ENCODE measurements at places on chromosomes 2 and 18. TPM values are rescaled to one million over a fixed set of nuclear protein-coding genes. Genes with fewer than 3 reads are reported as not detected.

Gene REG3G
- not detected for polyA plus RNA-seq

Gene EML4
- 31.7 TPM for polyA plus RNA-seq

Gene ABHD1
- 0.49 TPM for polyA plus RNA-seq

Gene TRAPPC8
- polyA plus RNA-seq = 26.3 TPM

Gene INSIG2
- polyA plus RNA-seq = 19.3 TPM

Gene ST8SIA3
- polyA plus RNA-seq = not detected

Gene NPPC
- 1.8 TPM for polyA plus RNA-seq

Gene GRHL1
- 0.83 TPM for polyA plus RNA-seq

Gene EGR4
- not detected for polyA plus RNA-seq

DNA sequence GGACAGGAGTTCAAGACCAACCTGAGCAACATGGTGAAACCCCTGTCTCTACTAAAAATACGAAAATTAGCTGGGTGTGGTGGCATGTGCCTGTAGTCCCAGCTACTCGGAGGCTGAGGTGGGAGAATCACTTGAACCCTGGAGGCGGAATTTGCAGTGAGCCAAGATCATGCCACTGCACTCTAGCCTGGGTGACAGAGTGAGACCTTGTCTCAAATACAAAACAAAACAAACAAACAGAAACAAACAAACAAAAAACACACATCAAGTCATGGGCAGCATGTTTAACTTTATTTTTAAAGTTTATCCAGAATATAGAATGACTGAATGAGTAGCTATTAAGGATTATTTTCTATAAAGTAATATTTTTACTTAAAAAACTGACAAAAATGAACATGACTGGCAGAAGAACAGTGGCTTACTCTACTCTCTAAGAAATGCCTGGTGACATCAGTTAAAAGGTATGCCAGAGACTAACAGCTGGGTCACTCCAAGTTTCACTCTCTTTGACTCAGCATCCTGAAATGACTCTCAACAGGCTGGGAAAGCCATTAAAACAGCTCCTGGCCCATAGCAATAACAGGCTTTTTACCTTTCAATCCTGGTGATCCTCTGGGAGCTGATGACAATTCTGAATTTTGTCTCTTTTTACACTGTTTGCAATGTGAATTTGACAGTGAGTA is 281.6 kb upstream of the STON1 start:
- DNase-seq = peak; percentile 48

- no peak for DNase-seq
Measured at GRCh38 chr2:24022324-24022974, 12.6 kb downstream of the MFSD2B start.

DNA sequence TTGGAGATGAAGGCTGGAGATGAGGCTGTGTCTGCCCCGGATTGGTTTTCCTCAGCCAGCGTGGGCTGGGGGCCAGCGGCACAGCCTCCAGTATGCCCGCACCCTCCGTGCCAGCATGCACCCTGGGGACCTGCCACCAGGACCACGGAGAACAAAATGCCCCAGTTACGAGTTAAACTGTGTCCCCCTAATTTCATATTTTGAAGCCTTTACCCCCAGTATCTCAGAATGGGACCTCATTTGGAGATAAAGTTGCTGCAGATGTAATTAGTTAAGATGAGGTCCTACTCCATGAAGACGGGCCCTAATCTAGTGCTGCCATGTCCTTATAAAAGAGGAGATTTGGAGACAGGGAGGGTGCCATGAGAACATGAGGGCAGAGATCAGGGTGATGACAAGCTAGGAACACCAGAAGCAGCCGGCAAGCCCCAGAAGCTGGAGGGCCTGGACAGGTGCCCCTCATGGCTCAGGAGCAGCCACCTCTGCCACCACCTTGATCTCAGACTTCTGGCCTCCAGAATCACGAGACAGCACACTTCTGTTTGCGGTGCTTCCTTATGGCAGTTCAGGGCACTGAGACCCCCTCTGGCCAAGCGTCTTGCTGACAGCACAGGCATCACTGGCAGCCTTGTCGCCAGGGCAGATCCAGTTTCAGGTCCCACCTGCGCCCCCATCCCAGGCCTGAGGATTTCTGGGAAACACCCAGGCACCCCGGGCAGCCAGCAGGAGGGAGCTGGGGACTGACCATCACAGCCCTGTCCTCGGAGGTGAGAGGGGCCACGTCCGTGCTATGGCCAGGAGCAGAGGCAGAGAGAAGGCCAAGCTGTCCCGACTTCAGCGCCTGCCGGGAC is 29.4 kb downstream of the KIF1A start:
- DNase-seq = no peak

- no peak for DNase-seq
Measured at GRCh38 chr2:2495606-2496005, 164.5 kb upstream of the MYT1L start.

GRCh38 chr2:39618736-39619135 is 47.0 kb upstream of the TMEM178A start:
- no peak for DNase-seq

DNA sequence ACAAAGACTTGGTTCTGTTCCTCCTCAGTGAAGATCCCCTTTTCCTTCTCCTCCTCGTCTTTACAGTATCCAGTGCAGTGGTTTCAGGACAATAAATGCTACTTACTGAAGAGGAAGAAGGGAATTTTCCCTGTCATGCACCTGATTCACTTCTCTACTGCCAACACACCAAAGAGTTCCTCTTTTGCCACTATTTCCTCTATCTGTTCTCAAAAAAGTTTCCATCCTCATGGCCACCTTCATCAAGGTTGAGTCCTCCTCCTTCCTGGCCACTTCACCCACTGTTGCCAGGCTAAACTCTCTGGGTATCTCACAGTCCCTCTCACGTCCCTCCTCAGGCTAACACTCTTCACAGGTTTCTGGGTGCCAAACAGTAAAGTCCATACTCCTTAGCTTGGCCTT is 41.7 kb downstream of the PLEKHM3 start:
- no peak for DNase-seq

DNA sequence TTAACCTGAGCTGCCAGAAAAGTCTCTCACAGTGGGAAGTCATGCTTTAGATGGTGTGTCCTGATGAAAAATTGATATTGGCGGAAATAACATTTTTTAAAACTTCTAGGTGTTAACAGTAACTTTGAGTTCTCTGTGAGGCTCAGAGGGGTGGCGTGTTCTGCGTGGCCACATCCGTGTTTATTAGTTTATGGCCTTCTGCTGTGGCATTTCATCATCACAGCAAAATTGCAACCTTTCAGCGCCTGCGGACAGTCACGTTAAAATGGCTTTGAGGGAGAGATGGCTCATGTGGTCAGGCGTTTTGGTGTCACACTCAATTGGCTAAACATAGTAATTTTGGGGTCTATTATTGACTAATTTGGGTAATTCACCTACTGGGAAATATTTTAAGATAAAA is 42.4 kb downstream of the KLHL29 start:
- no peak for DNase-seq

- DNase-seq = no peak
Measured at GRCh38 chr2:40546439-40547191, 94.7 kb upstream of the SLC8A1 start.

DNA sequence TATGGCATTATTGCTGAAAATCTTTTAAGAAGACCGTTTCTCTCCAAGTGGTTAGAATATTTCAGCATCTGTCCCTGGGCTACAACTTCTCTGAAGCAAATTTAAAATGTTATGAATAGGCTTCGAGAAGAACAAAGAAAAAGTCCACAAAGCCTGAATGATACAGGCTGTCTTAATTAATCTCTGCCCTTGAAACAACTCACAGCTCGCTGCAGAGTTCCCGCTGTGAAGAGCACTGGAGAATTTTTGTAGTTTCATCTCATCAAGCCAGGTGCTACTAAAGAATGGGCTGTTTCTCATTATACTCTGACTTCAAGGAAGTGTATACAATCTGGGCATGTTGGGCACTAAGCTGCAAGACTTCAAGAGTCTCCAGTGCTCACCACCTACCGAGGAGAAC is 67.6 kb downstream of the LAMA1 start:
- DNase-seq = no peak

- no peak for DNase-seq
Measured at GRCh38 chr18:45625596-45625995, 10.3 kb downstream of the SLC14A2 start.

DNA sequence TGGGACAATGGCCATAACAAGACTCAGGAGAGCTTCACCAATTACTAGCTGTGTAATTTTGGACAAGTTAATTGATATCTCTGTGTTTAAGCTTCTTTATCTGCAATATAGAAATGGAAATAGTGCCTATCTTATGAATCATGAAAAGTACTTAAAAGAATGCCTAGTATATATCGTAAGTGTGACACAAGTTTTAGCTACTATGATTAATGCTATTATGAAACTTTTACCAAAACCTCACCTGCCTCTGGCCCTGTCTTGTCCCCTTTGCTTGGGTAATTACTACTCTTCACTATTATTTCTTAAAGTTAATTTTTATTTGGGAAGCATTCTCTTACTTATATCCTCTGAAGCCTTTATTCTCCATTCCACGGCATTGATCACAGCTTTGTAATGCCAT is 75.0 kb upstream of the NETO1 start:
- DNase-seq = no peak

DNA sequence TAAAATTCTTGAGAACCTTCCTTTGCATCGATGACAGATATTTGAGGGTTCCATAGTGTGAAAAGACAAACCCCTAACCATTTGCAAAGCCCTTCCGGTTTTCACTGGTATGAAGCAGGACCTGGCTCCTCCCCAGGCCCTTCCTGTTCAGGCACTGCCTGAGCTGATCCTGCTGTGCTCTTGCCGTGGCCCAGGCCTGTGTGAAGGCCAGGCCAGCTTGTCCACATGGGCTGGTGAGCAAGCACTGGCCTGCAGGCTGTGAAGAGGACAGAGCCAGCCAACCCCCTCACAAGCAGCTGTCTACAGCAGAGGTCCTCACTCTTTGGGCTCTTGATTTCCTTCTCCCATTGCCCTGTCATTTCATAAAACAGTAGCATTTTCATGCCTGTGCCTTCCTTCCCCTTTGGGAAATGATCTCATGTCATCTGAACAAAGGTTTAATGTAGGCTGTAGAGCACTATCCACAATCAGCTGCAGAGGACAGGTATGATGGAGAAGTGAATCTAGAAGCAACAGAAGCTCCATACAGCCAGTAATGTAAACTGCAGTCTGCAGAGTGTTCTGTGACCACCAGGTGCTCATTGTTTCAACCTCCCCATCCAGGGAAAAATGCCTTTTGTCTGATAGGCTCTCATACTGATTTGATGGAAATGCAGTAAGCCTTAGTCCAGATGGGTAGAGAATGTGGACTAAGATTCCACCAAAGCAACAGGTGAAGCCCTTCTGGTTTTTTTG is 19.8 kb downstream of the MPHOSPH10 start:
- DNase-seq = no peak

DNA sequence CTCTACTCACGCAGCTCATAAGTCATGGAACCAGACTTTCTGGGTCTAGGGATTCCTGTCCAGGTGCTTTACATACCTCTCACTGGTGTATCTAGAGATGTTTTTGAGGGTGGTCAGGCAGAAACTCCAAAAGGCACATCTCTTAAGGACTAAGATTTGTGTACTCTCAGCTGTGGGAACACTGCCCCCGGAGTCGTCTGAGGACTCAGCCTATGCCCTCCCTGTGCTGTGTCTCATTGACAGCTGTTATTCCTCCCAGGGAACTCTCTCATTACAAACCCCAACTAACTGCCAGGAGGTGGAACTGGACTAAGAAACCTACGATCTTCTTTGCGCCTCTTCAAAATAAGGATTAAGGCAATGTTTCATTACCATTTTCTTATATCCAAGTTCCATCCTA is 293.9 kb upstream of the DLGAP1 start:
- DNase-seq = no peak

DNA sequence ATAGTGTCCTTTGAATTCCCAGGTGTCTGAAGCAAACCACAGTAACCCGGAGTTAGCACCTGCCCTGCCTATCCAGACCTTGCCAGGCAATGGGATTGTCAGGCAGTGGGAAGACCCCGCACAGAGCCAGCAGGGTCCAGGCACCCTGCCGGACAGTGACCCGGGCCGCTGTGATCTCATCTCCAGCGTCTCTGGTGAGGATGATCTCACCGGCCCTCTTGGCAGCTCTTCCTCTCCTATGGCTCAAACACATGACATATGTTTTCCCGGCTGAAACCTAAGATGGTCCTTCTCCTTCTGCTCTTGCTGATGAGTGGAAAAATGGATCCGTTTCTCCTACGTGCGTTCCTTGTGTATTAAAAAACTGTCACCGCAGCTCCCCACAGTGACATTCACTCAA is 75.1 kb downstream of the ACOXL start:
- peak; percentile 89 for DNase-seq

DNA sequence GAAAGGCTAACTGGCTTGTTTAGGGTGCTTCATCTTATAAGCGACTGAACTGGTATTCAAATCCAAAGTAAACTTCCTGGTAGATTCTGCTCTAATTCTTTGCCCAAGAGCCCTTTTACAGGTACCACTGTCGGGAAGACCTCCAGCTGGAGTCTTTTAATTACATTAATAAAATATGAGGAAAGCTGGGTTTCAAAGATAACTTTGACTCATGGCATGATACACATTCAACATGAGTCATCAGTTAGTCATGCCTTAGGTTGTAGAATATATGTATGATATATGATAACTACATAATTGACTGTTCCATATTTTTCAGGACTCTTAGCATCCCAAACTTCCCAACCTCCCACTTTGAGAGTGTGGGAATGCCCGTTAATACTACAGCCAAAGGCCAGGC is 32.3 kb downstream of the ZCCHC2 start:
- DNase-seq = no peak

- no peak for DNase-seq
Measured at GRCh38 chr2:186033541-186033940, 294.9 kb downstream of the FSIP2 start.

DNA sequence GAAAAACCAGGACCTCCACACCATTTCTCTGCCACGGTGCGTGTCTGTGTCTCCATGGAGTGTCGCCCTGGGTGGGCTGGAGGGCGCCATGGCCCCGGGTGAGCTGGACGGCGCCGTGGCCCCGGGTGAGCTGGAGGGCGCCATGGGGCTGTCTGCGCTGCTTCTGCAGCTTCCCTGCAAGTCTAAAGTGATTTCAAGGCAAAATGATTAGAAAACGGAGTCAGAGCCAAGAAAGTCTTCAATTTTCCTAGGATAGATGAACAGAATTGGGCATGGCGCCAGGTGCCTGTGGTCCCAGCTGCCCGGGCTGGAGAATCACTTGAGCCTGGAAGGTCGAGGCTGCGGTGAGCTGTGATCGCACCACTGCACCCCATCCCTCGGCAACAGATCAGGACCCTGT is 27.7 kb upstream of the NFATC1 start:
- no peak for DNase-seq

GRCh38 chr2:178117725-178118124 is 5.5 kb downstream of the RBM45 start:
- no peak for DNase-seq

- DNase-seq = no peak
Measured at GRCh38 chr2:165636959-165637358, 157.1 kb downstream of the GALNT3 start.

- no peak for DNase-seq
Measured at GRCh38 chr2:207655000-207655399, 29.8 kb upstream of the METTL21A start.

DNA sequence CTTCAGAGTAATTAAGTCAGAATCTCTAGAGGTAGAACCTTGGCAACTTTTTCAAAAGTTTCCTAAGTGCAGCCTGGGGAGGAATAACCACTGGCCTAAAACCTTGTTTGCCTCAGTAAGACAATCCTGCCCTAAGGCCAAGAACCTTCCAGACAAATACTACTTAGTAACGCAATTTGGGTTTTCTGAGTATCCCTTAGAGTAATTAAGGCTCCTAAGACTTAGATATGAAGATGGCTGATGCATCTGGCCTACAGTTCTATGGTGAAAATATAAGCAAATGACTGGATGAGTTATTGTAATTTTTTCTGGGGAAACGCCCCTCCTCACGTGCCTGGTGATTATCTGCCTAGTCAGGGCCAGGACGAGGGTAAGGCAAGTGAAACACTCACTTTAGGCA is 95.7 kb upstream of the DLX2 start:
- no peak for DNase-seq
